ENCODE measurements at places on chromosomes 13 and 19.
A peak's percentile ranks its signal among the peaks of the same experiment; 100 is the strongest.

DNA sequence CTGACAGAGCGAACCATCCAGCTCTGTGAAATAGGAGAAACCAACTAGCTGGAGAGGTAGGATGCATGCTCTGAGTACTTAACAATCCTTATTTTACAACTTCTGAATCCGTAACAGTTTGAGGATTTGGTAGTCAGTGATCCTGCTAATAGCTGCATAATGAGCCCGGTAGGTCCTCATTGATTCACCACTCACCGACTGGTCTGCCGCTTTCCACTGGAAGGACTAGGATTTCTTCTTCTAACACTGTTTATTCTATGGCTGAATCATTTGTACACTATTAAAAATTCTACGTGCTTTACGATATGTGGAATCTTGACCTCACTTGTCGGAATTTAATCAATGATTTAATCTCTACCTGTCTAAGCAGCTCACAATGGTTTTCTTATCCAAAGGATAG lies 33.9 kb downstream of the SPATA13 start:
- DNase-seq, result no peak

- no peak for DNase-seq
Measured at GRCh38 chr13:114151565-114152284, 19.3 kb upstream of the RASA3 start.

DNA sequence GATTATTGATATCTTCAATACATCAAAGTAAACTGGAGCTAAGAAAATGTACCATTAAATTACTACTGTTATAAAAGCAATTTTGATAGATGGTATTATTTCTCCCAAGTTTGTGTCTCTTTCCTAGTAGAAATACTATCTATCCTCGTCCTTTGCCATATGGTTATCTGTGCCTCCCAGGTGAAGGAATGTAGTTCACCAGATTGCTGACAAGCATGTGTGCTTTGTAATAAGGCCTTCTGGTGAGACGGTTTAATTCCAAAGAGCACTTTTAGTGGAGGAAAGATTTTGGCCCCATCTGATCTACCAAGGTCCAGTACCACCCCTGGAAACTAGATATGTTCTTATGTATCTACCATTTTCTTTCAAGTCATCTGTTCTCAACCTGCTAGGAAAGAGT lies 243.6 kb downstream of the DLEU7 start:
- no peak for DNase-seq

DNA sequence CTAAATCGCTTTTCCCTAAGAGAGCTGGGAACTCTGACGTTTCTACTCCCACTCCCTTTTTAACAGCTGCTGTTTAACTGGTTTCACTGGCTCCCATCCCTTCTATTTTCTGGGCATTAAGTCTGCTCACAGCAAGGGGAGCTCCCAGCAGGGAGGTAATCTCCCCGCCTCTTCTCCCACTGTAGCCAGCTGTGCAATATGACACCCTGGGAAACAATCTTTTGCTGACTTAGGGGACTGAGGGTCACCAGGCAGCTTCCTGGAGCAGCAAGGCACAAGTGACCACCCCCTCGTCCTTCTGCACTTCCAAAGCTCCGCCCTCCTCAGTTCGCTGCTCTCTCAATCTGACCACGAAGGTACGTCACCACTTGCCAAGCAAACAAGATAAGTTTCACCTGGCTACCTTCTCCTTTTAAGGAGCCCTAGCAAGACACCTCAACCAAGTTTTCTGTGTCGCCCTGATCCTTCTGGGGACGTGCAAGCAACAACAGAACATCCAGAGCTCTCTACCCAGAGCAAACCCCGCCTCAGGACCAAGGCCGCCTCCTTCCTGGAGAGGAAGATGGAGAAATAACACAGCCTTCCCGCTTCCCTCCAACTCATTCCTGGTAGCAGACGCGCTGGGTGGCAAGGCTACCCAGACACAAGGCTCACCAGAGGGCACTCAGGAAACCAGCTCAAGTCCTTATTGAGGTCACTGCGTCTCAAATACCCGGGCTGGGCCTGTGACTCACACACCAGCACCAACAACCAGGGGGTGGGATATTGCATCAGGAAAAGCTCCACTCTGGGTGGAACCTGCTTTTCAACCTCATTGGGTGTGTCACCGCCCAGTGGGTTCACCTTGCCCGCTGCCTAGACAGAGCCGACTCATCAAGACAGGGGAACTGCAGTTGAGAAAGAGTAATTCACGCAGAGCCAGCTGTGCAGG lies 92.4 kb downstream of the STK24 start:
- DNase-seq, result peak; percentile 51

GRCh38 chr13:113187883-113188665 lies 20.4 kb downstream of the PCID2 start:
- no peak for DNase-seq

DNA sequence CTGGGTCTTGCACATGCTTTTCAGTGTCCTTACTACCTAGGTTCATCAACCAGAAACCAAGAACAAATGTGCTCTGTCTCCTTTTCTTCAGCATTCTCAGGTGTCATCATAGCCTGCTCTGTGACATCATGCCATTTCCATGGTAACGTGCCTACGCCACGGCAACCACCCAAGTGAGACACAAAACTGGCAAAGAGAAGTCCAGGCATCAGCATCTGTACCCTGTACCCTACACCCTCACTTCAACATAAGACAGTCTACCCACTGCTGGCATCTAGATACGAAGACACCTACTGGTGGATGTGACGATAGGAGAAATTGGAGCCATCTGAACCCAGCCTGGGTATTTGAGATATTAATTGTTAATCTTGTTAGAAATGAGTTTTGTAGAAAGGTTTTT lies 13.3 kb downstream of the ZC3H4 start:
- DNase-seq, result no peak

- DNase-seq, result no peak
Measured at GRCh38 chr19:7426986-7427385, 61.8 kb downstream of the PEX11G start.

DNA sequence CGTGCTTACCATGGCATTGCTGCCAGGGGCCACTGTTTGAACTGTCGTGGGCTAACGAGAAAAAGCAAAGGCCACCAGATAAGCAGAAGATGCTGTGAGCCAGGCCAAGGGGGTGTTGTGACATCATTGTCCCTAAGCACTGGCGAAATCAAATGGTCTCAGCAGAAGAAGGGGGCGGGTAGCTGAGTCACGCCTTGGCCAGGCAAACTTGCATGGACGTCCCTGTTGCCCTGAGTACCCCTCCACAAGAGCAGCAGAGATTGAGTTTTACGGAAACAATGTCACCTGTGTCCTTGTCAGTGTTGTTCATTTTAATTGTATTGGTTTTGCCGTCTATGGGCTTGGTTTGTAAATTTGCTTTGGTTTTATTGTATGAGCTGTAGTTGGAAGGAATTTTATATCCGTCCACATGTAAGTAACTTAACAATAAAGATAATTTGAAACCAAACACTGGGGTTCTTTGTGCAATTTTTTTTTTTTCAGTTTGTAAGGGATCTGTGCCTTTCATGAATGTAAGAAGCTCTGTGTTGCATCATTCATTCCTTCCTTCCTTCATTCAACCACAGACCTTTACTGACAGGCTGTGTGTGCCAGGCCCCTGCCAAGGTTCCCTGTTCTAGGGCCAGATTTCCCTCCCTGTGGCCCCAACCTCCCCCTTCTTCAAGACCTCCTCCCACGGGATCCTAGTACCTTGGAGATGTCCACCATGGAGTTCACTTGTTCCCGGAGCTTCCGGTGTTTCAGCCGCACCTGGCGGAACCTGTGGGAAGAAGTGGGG lies 12.3 kb downstream of the KCNN4 start:
- DNase-seq, result peak; percentile 33

DNA sequence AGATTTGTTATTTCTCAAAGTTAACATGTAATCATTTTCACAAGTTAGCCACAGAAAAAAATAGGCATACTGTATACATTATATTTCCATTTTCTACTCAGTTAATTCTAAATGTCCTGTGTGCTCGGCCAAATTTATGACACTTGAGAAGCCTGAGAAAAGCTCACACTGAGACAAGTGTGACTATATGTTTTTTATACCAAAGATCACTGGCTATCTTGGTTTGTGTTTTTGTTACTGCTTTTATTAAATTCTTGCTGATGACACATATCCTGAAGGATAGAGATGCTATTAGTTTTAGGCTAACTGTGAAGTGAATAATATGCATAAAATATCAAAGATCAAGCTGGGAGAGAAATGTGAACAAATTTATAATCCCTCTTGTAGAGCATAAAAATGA lies 49.3 kb upstream of the IL17D start:
- no peak for DNase-seq

GRCh38 chr13:36133950-36134626 lies 2.9 kb upstream of the DCLK1 start:
- DNase-seq, result no peak

- DNase-seq, result no peak
Measured at GRCh38 chr13:63249411-63250187, 1834.0 kb upstream of the PCDH20 start.

All from left ventricle myocardium inferior (tissue), 1 donor.